Immature natural killer cell (primary cell): ENCODE measurements at places on chromosomes 4 and X. TPM values are rescaled to one million over a fixed set of nuclear protein-coding genes. Genes with fewer than 3 reads are reported as not detected.
A peak's percentile ranks its signal among the peaks of the same experiment; 100 is the strongest.

Gene CT55
- polyA plus RNA-seq, result not detected

Gene MEPE
- polyA plus RNA-seq, result not detected

Gene CWH43
- not detected for polyA plus RNA-seq

Gene BEX5
- polyA plus RNA-seq, result 1.9 TPM

Gene TAF7L
- polyA plus RNA-seq, result not detected

Gene GNRHR
- not detected for polyA plus RNA-seq

Gene HSPA4L
- polyA plus RNA-seq, result not detected

Gene SYP
- polyA plus RNA-seq, result 0.29 TPM

DNA sequence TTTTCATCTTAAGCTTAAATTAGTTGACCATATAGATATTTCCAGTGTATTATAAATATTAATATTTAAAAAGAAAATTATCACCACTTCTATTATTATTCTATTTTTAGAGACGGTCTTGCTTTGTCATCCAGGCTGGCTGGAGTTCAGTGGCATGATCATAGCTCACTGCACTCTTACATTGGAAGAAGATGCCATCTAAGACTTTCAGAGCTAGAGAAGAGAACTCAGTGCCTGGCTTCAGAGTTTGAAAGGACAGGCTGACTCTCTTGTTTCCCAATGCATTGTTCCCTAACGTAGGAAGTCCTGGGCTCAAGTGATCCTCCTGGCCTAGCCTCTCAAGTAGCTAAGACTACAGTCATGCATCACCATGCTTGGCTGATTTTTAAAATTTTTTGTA is 75.9 kb downstream of the FIP1L1 start:
- DNase-seq, result no peak
- H3K27ac ChIP-seq, result no peak overlapping the region
- H3K4me1 ChIP-seq, result peaks cover 28% of the 10 kb centered on the region
- no peaks in the 10 kb centered on the region for H3K27me3 ChIP-seq

GRCh38 chr4:138087066-138087719 is 155.0 kb downstream of the SLC7A11 start:
- H3K27ac ChIP-seq, result no peak overlapping the region
- no peaks in the 10 kb centered on the region for H3K36me3 ChIP-seq
- H3K4me3 ChIP-seq, result no peak overlapping the region
- DNase-seq, result no peak
- no peaks in the 10 kb centered on the region for H3K4me1 ChIP-seq

DNA sequence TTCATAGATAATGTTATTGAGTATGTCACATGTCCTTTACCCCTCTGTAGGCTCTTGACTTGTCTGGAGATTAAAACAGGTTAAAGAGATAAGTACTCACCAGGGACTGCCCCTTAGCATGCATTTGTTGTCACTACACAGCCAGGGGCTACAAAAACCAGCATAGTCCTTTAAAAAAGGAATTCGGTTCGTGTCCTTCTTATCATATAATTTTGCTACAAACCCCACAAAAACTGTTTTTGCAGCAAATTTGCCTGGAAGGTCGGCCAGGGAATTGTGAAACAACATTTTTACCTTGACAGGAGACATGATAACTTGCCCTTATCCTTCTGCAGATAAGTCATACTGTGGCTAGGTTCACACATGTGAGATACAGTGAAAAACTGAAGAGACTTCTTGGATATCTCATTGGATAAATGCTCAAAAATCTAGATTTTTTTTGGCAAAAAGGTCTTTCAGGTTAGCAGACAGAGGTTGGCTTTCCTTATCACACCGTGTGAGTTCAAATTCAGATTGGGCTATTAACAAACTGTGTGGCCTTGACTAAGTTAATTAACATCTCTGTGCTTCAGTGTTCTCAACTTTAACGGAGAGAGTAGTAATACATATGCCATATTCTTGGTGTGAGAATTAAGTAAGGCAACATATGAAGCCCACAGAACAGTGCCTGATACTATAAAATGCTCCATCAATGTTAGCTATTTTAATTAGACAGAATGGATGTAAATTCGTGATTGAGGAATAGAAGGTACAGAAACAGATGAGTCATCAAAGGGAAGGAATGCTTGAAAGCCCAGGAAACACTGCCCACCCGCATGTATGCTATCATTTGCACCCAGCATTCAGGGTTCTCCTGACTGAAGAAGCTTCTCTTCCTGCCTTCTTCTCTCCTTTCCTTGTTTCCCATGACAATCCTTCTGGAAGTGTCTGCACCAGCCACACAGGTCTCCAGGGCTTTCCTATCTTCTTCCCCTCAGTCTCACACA is 30.0 kb downstream of the FAM9C start:
- peaks cover 3% of the 10 kb centered on the region for H3K36me3 ChIP-seq
- DNase-seq, result no peak
- no peak overlapping the region for H3K4me3 ChIP-seq
- H3K27me3 ChIP-seq, result no peaks in the 10 kb centered on the region
- no peak overlapping the region for H3K27ac ChIP-seq

GRCh38 chr4:53101191-53101581 is 239.1 kb downstream of the RASL11B start:
- no peak overlapping the region for H3K27ac ChIP-seq
- DNase-seq, result no peak
- no peak overlapping the region for H3K4me3 ChIP-seq
- H3K36me3 ChIP-seq, result peaks cover 4% of the 10 kb centered on the region

- H3K27ac ChIP-seq, result no peak overlapping the region
- DNase-seq, result no peak
- no peaks in the 10 kb centered on the region for H3K4me1 ChIP-seq
- no peaks in the 10 kb centered on the region for H3K36me3 ChIP-seq
Observed at GRCh38 chr4:110411574-110412011, 64.4 kb upstream of the ENPEP start.

- peaks cover 26% of the 10 kb centered on the region for H3K27me3 ChIP-seq
- no peak overlapping the region for H3K27ac ChIP-seq
- DNase-seq, result no peak
- H3K4me1 ChIP-seq, result peaks cover 2% of the 10 kb centered on the region
Observed at GRCh38 chrX:631802-632365, 1.3 kb downstream of the SHOX start.

DNA sequence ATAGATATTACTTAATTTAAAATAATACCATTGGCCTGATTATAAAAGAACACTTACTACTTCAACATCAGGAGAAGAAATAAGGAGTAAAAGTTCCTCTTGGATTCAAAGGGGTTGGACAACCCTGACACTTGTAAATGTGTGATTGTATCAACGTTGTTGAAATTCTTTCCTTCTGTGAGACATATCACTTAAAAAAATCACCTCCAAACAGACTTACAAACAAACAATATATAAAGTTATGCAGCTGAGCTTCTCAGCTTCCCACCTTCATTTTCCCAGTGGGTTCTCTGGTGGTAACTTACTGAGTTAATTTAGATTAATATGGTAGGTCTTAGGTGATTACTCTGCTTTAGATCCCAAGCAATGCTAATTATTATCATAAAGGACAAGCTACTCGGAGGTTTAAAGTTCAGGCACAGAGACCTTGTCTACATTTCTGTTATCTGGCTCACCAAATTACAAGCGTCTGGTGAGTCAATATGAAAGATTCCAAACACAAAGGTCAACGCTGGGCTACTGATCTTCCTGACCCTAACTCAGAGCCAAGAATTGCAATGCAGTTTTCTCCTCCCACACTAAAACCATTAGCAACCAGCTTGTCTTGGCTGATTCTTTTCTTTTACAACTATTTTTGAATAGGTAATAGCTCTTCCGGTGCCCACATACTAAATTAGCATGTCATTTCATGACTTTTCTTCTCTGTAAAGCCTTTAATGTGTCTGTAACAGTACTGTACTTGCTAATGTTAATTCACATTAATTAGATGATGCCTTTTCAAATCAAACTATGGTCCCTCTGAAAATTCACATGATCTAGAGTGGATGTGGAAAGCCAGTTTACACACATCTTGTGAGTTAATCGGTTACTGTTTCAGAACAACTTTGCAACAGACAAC is 157.6 kb downstream of the RASL11B start:
- no peaks in the 10 kb centered on the region for H3K27me3 ChIP-seq
- no peaks in the 10 kb centered on the region for H3K4me1 ChIP-seq
- no peak for DNase-seq
- H3K4me3 ChIP-seq, result no peak overlapping the region

- peaks cover 4% of the 10 kb centered on the region for H3K27me3 ChIP-seq
- no peak overlapping the region for H3K27ac ChIP-seq
- no peaks in the 10 kb centered on the region for H3K4me1 ChIP-seq
Observed at GRCh38 chr4:26139310-26139924, 181.4 kb upstream of the RBPJ start.

DNA sequence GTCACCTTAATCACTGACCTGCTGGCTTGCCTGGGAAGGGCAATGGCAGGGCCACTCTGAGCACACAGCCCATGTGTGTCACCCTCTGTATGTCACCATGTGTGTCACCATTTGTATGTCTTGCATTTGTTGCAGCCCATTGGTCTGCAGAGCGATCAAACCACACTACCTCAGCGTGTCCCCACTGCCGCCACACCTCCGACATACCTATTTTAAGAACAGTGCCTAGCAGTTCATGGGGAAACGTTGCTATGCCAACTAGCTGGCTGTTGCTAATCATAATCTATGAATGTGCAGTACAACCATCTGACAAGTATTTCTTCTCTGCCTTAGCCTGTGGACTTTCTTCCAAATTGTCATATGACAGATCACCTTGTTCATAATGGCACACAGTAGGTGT is 8.0 kb upstream of the CRMP1 start:
- H3K4me1 ChIP-seq, result no peaks in the 10 kb centered on the region
- no peak overlapping the region for H3K27ac ChIP-seq
- H3K27me3 ChIP-seq, result peaks cover 2% of the 10 kb centered on the region
- no peak for DNase-seq
- H3K4me3 ChIP-seq, result no peak overlapping the region

GRCh38 chr4:53531585-53532224 is 59.6 kb downstream of the LNX1 start:
- H3K4me1 ChIP-seq, result no peaks in the 10 kb centered on the region
- DNase-seq, result no peak
- no peak overlapping the region for H3K27ac ChIP-seq
- H3K36me3 ChIP-seq, result no peaks in the 10 kb centered on the region
- no peaks in the 10 kb centered on the region for H3K27me3 ChIP-seq

GRCh38 chr4:177573507-177573906 is 131.3 kb upstream of the AGA start:
- no peaks in the 10 kb centered on the region for H3K36me3 ChIP-seq
- H3K27me3 ChIP-seq, result peaks cover 2% of the 10 kb centered on the region
- no peaks in the 10 kb centered on the region for H3K4me1 ChIP-seq
- DNase-seq, result no peak
- H3K4me3 ChIP-seq, result no peak overlapping the region

GRCh38 chrX:72121383-72121782 is 10.3 kb downstream of the RTL5 start:
- peak; percentile 72 for DNase-seq
- H3K36me3 ChIP-seq, result no peaks in the 10 kb centered on the region
- peaks cover 10% of the 10 kb centered on the region for H3K27me3 ChIP-seq
- H3K4me1 ChIP-seq, result peaks cover 82% of the 10 kb centered on the region
- peak overlapping the region; percentile 94 for H3K27ac ChIP-seq

GRCh38 chr4:38455092-38455862 is 208.7 kb upstream of the KLF3 start:
- no peak overlapping the region for H3K4me3 ChIP-seq
- peaks cover 10% of the 10 kb centered on the region for H3K27me3 ChIP-seq

GRCh38 chr4:61094854-61095598 is 105.1 kb upstream of the ADGRL3 start:
- H3K4me3 ChIP-seq, result no peak overlapping the region
- peaks cover 8% of the 10 kb centered on the region for H3K36me3 ChIP-seq
- H3K27me3 ChIP-seq, result peaks cover 1% of the 10 kb centered on the region
- no peaks in the 10 kb centered on the region for H3K4me1 ChIP-seq
- no peak for DNase-seq
- H3K27ac ChIP-seq, result no peak overlapping the region

- no peaks in the 10 kb centered on the region for H3K36me3 ChIP-seq
- no peak for DNase-seq
- H3K4me1 ChIP-seq, result no peaks in the 10 kb centered on the region
- no peaks in the 10 kb centered on the region for H3K27me3 ChIP-seq
- no peak overlapping the region for H3K4me3 ChIP-seq
- no peak overlapping the region for H3K27ac ChIP-seq
Observed at GRCh38 chr4:147407261-147408045, 73.4 kb upstream of the EDNRA start.

DNA sequence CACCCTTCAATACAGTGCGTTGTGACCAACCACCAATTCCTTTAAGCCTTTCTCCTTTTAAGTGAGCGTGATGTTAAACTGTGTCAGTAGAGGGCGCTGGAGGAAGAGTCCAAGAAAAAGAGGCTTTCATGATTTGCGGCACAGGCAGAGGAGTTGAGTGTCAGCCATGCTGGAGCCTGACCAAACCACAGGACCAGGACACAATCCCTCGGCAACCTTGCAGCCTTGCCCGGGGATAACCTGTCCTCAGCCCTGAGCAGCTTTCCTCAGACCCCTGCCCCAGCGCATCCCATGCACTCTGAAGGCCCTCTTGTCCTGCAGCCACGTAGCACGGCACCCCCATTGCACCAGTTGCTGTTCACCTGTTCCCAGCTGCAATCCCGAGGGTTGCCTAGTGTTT is 53.5 kb upstream of the SMIM31 start:
- no peaks in the 10 kb centered on the region for H3K4me1 ChIP-seq
- H3K4me3 ChIP-seq, result no peak overlapping the region
- peaks cover 3% of the 10 kb centered on the region for H3K27me3 ChIP-seq
- no peak for DNase-seq
- no peaks in the 10 kb centered on the region for H3K36me3 ChIP-seq

DNA sequence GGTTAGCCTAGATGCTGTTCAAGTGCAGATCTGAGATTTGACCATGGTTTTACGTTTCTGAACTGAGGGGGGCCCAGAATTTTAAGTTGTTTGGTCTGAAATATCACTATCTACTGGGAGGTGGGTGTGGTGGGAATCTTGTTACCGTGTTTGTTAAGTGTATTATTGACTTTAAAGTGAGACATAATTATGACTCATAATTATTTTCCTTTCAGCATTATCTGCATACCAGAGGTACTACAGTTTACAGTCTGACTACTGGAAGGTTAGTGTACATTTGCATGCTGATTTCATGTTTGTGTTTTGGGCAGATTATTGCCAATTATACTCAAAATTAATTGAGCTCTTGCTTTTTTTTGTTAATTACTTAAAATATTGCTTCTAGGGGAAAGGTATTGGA is 101.5 kb downstream of the KDM6A start:
- H3K36me3 ChIP-seq, result peaks cover 5% of the 10 kb centered on the region
- H3K4me3 ChIP-seq, result no peak overlapping the region
- no peak for DNase-seq
- H3K27me3 ChIP-seq, result peaks cover 2% of the 10 kb centered on the region

DNA sequence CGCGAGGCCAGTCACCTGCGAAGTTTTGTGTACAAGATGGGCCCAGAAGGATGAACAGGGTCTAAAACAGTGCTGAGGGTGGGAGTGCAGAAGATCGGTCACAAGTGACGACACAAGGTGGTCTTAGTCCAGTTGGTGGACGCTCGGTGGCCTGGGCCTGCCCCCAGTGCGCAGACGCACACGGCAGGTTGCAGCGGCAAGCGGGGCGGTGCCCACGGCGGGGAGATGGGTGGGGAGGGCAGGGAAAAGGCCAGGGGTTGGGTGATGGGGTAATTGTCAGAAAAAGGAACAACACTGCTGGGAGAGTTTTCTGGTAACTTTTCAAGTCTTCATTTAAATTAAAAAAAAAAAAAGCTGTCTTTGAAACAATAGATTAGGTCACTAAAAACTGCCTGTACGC is 1.0 kb upstream of the PRDX4 start:
- peaks cover 36% of the 10 kb centered on the region for H3K4me1 ChIP-seq
- H3K4me3 ChIP-seq, result no peak overlapping the region
- H3K27ac ChIP-seq, result no peak overlapping the region
- no peak for DNase-seq
